NCI-H1930 (cell line): ENCODE measurements at places on chromosomes 1 and 21.

- DNase-seq: no peak
Observed at GRCh38 chr1:226737819-226738420, 1.2 kb downstream of the ITPKB start.

GRCh38 chr1:214514032-214514818 lies 37.2 kb downstream of the PTPN14 start:
- DNase-seq: no peak

- no peak for DNase-seq
Observed at GRCh38 chr1:185292237-185292636, 24.8 kb downstream of the IVNS1ABP start.

DNA sequence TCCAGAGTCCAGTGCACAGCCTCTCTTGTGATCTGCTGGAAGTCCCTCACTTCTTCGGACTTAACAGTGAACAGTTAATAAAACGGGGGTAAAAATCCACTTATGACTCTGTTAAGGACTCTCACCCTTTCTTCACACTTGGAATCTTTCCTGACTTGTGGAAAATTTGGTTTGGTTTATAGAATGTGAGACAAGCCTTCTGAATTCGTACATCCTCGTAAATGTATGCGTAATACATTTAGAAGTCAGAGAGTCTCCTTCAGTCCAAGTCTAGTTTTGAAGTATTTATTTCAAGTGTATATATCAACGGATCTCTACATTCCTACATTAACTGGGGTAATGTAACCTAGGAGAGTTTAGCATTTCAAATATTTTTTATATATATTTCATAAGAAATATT lies 270.4 kb downstream of the KCNJ6 start:
- DNase-seq: no peak

GRCh38 chr1:59688976-59689375 lies 125.8 kb upstream of the HOOK1 start:
- no peak for DNase-seq

GRCh38 chr1:172997941-172998361 lies 52.8 kb downstream of the TNFSF18 start:
- DNase-seq: no peak

DNA sequence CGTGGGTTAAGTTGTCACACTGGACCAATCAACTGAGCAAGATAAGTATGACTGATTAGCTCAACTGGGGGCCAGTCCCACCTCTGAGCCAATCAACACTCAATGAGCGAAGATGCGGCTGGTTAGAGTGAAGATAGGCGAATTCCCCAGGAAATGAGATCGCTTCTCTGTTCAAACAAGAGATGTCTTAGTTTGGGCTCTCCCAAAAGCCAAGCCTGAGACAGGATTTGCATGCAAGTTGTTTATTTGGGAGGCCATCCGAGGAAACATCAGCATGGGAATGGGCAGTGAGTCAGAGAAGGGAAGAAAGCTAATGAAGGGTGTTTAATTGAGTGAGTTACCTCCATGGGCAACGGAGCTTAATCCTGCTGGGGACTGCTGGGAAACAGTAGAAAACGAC lies 4.9 kb upstream of the GJB5 start:
- DNase-seq: no peak

GRCh38 chr1:111647736-111648135 lies 28.1 kb downstream of the RAP1A start:
- no peak for DNase-seq

GRCh38 chr1:25747046-25747719 lies 52.8 kb upstream of the SELENON start:
- DNase-seq: no peak

DNA sequence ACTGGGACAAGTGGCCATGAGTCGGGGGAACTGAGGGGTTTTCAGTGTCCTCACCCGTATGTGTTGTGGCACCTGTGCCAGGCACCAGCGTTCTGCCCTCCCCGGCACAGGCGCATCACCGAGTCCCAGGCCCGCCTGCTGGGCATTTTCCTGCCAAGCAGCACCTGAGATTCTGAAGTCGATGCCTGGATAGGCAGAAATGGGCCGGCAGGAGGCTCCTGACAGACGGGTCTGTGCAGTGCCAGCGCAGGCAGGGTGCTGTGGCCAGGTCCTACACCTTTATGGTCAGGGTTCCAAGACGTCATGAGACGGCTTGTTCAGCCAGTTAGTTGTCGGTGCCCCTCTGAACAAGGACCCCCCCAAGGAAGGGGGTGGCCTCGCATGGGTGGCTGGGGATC lies 10.6 kb downstream of the FAAP20 start:
- no peak for DNase-seq

- DNase-seq: no peak
Observed at GRCh38 chr21:42229676-42230075, 10.7 kb downstream of the ABCG1 start.

GRCh38 chr1:236165238-236165981 lies 23.1 kb downstream of the GPR137B start:
- DNase-seq: no peak

DNA sequence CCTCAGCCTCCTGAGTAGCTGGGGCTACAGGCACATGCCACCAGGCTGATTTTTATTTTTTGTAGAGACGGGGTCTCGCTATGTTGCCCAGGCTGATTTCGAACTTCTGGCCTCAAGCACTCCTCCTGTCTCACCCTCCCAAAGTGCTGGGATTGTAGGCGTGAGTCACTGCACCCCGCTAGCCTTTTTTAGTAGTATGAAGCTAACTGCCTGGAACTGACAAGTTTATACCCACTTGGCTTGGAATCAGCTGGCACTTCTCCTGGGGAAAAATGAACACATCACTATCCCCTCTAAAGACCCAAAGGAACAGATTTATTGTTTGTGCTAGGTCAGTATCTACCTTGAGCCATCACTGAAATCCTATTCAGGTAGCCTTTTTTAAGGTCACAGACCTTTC lies 19.0 kb downstream of the TMEM63A start:
- DNase-seq: no peak

GRCh38 chr1:185861630-185862029 lies 127.4 kb downstream of the HMCN1 start:
- DNase-seq: peak; percentile 11

- no peak for DNase-seq
Observed at GRCh38 chr1:162279136-162279498, 97.5 kb downstream of the SPATA46 start.

GRCh38 chr1:46205791-46206190 lies 2.7 kb downstream of the LURAP1 start:
- no peak for DNase-seq

DNA sequence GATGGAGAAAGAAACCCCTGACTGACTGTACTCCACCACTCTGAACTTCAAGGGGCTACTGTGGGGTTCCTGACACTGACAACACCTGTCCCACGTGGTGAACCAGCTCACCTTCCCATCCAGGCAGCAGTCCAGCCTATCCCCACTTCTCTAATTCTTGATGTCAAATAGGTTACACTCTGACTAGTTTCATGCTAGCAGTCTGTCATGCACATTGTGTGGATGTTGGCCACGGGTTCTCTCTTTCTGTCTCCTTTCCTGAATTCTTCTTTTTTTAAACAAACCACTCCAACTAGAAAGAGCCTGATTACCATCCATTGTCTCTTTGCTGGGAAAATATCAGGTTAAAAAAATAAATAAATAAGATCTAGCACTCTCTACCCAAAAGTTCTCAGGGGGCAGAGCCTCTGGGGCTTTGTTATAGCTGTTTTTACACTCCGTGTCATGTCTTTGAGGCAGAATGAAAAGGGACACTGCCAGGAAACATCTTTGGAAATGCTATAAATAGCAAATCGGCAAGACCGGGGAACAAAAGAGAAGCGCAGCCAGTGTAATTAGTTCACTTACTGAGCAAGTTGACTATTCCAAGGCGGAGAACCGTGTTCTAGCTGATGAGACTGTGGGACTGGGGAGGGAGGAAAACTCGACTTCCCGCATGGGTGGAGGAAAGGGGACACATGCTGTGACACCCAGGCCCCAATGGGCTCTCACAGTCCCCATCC lies 356.1 kb downstream of the OMA1 start:
- DNase-seq: no peak

DNA sequence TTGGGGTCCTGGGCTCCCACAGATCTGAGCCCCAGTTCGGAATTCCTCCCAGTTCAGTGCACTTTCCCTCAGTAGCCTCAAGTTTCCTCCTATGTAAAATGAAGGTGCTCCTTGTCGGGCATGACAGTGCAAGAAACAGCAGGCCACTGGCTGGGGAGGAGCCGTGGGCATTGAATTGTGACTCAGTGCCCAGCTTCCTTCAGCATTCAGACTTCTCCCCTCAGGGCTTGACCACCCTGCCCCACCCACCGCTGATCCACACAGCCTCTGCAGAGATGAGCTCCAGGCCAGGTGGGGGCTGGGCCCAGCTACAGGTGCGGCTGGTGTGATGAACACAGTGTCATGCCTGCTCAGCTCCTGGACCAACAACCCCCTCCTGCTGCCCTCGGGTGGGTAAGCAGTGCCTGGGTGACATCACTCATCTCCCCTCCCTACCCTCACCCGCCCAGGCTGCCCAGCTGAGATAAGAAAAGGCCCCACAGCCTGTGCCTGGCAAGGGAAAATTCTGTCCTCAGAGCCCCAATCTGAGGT lies 4.9 kb downstream of the MOB3C start:
- DNase-seq: no peak

- peak; percentile 31 for DNase-seq
Observed at GRCh38 chr1:212455803-212456528, 23.2 kb downstream of the NENF start.

DNA sequence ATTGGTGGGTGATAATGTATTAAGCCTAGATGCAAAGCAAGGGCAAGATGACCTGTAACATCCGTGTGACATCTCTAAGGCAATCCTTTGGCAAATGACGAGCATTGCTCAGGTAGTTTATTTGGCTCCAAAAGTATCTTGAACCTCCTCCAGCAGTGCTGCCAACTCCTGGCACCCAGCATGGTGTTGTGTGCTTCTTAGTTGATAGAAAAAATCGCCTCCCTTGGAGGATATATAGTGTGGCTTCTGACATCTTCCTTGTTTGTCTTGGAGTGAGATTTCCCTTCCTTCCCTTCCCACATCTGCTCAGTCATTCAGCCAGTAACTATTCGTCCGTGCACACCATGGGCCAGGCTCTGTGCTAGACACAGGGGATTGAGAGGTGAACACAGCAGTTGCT lies 121.8 kb downstream of the TOMM20 start:
- DNase-seq: no peak

- no peak for DNase-seq
Observed at GRCh38 chr1:44684525-44684924, 10.0 kb downstream of the ARMH1 start.

DNA sequence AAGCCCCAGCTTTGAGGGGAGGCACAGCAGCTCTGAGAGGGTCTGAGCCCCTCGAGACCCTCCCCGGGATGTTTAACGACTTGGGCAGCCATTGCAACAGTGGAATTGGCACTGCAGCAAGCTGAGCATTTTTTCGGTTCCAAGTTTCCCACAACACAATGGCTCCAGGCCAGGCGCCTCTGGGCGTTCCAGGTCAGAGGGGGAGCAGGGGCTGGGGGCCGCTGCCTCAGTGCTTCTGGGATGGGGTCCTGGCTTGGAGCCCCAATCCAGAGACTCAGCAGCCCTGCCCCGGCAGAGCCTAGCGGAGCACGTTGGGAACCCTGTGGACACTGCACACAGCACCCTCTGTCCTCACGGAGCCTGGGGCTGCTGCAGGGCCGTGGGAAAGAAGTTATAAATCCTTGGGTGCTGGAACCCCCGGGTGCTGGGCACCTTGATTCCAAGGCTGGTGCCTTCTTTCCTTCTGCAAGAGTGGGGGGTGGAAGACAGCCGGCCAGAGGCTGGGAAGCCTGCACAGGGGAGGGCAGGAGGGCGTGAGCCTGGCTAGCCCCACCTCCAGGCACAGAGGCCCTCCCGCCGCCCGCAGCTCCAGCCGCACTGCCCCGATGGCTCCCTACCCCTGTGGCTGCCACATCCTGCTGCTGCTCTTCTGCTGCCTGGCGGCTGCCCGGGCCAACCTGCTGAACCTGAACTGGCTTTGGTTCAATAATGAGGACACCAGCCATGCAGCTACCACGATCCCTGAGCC lies 50.1 kb downstream of the COL18A1 start:
- no peak for DNase-seq

GRCh38 chr1:157993147-157993917 lies at the start of gene KIRREL1:
Gene KIRREL1, plus strand, starts transcription at chr1:157993645. Its CDS starts 32 bp downstream, at chr1:157993677.
- no peak for DNase-seq

DNA sequence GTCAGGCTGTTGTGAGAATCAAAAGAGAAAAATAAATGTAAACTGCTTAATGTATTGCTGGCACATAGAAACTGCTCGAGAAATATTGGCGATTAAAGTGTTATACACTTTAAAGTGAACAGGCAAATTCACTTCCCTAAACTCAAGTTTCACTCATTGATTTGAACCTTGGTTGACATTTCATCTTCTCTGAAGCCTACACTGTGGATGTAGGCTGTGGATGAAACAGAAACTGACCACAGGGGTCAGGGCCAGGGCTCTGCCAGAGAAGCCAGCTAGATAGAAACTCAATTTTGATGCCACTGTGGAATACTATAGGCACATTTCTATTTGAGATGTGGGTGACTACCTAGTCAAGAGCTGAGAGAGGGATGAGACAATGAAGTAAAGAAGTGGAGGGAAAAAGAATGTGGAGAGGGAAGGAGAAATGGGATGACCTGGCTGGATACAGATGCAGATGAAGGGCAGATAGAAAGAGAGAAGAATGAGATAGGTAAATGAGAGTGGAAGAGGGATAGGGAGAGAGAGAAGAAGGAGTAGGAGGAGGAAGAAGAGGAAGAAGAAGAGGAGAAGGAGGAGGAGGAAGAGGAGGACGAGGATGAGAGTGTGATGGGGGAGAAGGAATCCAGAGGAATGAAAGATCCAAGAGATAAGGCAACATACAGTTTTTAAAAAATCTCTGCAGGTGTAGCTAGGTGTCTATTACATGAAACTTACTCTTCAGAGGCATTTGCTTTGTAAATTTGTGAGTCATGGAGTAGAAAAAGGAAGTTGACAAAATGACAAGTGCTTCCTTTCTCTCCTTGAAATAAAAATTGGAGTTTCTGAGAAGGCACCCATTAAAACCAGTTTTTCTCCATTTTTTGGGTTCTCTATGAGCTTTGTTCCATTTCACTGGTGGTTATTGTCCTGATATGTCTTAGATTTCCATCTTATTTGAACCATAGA lies 17.4 kb upstream of the CD1D start:
- DNase-seq: no peak

- no peak for DNase-seq
Observed at GRCh38 chr1:59074598-59074997, 222.3 kb upstream of the FGGY start.

- DNase-seq: no peak
Observed at GRCh38 chr1:87449348-87449963, 120.8 kb downstream of the LMO4 start.

- no peak for DNase-seq
Observed at GRCh38 chr1:153238527-153238926, 21.0 kb upstream of the LORICRIN start.

GRCh38 chr1:32702599-32703478 lies at the start of gene SYNC:
Gene SYNC, minus strand, starts transcription at chr1:32702770. Its CDS starts 110 bp downstream, at chr1:32702660.
- DNase-seq: no peak

DNA sequence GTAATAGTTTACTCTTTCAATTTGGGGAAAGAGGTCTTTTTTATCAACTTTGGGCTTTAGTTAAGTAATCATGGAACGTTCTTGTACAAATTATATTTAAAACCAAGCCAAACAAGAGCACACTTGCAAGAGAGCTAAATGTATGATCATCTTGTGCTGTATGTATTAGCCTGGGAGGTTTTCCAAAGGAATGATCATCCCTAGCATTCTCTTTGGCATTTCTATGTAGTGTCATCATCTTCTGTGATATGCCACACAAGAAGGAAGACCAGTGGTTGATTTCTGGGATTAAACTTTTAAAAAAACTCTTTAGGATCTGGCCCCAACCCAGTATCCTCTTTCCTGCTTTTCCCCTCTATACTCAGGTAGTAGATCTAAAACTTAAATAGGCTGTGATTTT lies 38.4 kb upstream of the KCNQ4 start:
- no peak for DNase-seq
